ENCODE measurements at places on chromosomes 4 and X.

- no peak for DNase-seq
Measured at GRCh38 chr4:7095611-7096155, 27.8 kb upstream of the GRPEL1 start.

DNA sequence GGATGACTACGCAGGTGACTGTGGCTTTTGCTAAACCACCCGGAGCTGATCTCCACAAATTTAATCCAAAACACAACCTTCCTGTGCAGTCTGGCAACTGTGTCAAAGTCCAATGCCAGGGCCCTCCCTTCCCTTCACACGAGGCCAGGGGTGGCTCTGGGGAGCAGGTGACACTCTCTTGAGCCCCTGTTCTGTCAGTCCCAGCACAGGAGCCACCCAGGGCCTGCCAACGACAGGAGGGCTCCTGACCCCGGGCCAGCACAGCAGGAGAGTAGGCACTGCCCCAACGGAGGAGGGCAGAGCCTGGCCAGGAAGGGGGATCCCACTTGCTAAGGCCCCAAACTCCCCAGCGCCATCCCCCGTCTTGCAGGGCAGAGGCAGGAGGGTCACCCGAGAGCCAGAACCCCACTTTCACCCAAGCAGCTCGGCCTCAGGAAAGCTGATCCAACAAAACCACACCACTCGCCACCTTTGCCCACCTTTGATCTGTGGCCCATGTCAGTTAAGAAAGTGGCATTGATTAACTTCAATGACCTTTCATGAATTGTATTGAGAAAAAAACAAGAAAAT is 44.7 kb downstream of the FAM53A start:
- DNase-seq, result no peak

GRCh38 chrX:136778916-136779315 is 1.8 kb downstream of the ARHGEF6 start:
- no peak for DNase-seq

DNA sequence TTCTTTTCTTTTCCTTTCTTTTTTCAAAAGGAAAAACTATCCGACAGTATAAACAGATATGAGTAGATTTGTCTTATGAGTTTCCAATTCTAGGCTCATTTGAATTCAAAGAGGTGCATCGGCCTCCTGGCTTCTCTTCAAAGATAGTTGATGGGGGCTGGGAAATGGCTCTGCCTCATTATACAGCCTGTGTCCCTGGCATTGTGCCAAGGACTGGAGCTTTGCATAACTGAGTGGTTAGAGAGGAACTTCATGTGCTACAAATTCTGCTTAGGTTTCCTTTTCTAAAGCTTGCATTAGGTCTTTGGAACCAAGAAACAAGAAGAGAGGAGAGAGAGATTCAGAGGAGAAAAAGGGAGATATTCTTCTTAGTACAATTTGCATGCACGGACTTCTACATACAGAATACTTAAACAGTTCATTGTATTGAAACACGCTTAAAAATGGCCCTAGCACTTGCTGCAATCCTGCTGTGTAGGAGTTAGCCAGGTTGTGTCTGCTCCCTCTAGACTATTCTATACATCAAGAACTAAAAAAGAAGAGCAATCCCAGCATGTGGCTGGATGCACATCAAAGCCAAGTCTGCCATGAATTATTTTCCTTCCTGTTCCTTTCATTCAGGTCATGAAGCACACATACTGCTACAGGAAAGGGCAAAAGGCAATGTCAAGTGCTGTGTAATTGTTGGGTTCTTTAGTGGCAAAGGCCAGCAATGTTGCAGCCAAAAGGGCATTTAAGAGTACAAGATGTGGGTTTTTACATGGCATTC is 70.9 kb downstream of the INTS12 start:
- DNase-seq, result no peak

- peak; percentile 67 for DNase-seq
Measured at GRCh38 chr4:2963966-2964471, 648 bp downstream of the GRK4 start.

- no peak for DNase-seq
Measured at GRCh38 chr4:175787546-175787945, 24.5 kb downstream of the GPM6A start.

GRCh38 chrX:23864742-23865326 is 42.9 kb downstream of the APOO start:
- no peak for DNase-seq

- no peak for DNase-seq
Measured at GRCh38 chrX:23811108-23811651, 28.2 kb downstream of the SAT1 start.

- DNase-seq, result no peak
Measured at GRCh38 chr4:140931911-140932310, 175.7 kb upstream of the TBC1D9 start.

GRCh38 chr4:110268352-110268751 is 69.9 kb upstream of the ELOVL6 start:
- DNase-seq, result no peak

GRCh38 chr4:38990241-38990640 is 42.0 kb downstream of the TMEM156 start:
- no peak for DNase-seq

DNA sequence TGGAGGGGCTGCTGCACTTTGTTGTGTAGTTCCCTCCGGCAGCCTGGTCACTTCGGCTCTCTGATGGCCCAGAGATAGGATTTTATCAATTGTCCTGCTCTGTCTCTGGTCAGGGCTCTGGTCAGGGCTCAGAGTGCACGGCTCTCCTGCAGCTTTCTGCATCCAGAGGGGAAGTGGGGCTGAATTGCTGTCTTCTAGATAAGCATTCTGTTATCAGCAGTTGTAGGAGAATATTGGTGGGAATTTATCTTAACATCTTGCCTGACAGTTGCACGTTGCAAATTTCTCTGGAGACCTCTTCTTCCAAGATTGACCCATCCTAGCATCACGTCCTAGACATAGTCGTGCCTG is 62.8 kb downstream of the FAM193A start:
- no peak for DNase-seq

- DNase-seq, result peak; percentile 37
Measured at GRCh38 chr4:55386073-55386472, 9.7 kb upstream of the TMEM165 start.

GRCh38 chr4:108794136-108794535 is 31.3 kb upstream of the ETNPPL start:
- DNase-seq, result peak; percentile 28

DNA sequence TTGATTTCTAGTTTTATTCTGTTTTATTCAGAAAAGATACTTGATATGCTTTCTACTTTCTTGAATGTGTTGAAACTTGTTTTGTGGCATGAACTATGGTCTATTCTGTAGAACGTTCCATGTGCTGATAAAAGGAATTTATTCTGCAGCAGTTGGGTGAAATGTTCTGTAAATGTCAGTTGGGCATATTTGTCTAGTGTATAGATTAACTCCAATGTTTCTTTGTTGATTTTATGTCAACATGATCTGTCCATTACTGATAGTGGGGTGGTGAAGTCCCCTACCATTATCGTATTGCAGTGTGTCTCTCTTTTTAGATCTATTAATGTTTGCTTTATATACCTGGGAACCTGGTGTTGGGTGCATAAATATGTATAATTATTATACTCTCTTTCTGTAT is 55.5 kb downstream of the CEP135 start:
- DNase-seq, result no peak

- no peak for DNase-seq
Measured at GRCh38 chr4:132642016-132642817, 506.9 kb upstream of the PCDH10 start.

GRCh38 chr4:4625488-4625887 is 83.6 kb upstream of the STX18 start:
- DNase-seq, result peak; percentile 87

DNA sequence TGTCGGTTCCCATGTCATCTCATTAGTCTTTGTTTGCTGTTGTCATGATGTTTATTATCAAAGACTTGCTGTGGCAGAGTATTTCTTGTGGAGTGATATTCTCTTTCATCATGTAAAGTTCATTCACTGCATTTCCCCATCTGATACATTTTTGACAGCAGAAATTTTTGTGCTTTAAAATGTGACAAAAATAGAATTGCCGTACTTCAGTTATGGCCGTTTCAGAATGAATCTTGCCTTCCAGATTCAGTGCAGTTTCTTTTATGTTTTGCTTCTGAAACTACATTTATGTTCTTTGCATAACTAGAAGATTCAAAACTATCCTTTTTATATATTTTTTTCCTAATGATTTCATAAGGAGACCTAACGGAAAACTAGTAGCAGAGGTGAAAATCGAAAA is 10.0 kb downstream of the CSTF2 start:
- DNase-seq, result no peak

- peak; percentile 58 for DNase-seq
Measured at GRCh38 chr4:75715105-75715799, 9.1 kb upstream of the USO1 start.

DNA sequence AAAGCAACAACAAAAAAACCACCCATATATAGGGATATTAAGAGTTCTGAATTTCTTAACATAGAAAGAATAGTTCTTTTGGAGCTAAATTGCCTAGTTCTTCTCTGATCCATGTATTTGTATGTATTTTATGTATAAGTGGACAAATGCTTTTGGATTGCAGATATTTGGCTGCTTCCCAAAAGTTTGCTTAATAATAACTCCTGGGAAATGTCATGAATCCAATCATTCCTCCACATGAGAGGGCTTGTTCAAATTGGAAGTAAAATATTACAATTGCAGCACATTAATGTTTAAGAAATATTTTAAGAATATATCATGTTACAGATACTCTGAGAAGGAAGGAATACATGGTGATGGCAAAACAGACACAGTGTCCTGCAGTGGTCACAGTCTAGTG is 71.5 kb upstream of the PAGE3 start:
- DNase-seq, result no peak

- DNase-seq, result peak; percentile 65
Measured at GRCh38 chr4:57426779-57427395, 316.7 kb upstream of the IGFBP7 start.

DNA sequence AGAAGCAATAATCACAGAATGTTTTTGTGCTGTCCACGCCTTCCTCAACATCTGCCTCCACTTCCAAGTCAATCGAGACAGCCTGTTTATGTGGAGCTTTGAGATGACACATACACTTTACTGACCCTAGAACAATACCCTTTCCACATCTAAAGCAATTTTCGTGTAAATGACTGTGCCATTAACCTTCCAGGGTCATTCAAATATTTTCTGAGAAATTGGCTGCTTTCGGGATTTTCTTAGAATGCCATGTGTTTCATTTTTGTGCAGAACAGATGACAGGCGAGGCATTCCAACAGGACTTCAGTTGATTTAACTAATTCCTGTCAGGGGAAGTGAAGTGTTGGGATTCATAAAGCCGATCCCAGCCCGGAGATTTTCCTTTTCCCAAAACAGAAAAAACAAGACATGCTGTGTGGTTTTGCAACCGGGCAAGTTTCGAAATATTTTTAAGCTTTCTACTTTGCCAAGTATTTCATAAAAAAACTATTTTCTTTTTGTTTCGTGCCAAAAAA is 73.9 kb downstream of the SORBS2 start:
- DNase-seq, result peak; percentile 69

DNA sequence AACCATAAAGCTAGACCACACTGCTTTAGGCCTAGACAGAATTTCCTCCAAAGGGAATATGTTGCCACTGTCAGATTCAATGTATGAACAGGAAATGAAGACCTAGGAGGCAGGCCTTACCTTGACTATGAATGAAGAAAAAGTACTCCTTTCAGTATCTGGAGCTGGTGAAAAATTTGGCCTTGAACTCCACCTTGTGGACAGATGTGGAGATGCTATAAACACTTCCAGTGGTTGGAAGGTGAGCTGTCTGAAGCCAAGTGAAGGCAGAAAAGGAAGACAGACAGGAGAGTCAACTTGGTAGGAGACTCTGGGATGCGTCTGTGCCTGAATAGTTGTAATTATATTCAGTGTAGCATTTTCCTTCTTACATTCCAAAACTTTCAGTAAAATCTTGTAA is 17.2 kb downstream of the SPIN3 start:
- peak; percentile 69 for DNase-seq

DNA sequence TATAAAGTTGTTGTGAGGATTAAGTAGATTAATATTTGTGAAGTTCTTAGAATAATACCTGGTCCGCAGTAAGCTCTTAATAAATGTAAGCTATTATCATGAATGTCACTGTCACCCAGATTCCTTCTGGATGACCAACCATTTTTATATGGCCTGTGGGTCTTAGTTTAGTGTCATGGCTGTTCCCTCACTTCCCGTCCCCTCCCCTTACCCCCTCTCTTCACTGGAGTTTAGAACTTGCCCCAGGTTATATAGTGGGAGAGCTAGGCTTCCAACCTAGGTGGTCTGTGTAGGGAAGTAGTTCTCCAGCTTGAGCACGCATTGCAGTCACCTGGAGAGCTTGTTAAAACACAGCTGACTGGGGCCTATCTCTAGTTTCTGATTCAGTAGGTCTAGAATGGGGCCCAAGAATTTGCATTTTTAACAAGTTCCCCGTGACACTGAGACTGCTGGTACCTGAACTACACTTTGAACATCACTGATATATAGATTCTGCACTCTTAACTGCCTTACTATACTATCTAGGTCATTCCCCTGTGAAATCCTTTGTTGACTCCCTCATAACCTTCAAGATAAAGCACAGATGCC is 66.9 kb upstream of the PLAC1 start:
- DNase-seq, result no peak

DNA sequence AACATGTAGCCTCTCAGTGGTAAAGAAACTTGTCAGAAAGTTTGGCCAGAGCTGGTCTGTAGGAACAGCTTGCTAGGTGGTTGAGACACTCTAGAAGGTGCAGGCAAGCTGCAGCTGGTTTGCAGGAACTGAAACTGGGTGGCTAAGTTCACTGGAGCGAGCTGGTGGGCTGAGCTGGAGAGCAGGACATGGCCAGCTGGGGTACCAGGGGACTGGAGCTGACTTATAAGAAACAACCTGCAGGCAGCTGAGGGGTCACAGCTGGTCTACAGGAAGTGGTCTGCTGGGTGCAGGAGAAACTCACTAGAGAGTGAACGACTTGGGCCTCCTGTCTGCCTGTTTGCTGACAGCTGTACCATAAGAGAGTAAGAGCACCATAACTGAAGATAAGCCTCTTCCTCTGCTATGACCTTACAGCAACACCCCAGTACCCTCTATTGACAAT is 157.1 kb upstream of the LNX1 start:
- DNase-seq, result no peak

- DNase-seq, result peak; percentile 18
Measured at GRCh38 chr4:101157415-101158133, 189.8 kb downstream of the PPP3CA start.

DNA sequence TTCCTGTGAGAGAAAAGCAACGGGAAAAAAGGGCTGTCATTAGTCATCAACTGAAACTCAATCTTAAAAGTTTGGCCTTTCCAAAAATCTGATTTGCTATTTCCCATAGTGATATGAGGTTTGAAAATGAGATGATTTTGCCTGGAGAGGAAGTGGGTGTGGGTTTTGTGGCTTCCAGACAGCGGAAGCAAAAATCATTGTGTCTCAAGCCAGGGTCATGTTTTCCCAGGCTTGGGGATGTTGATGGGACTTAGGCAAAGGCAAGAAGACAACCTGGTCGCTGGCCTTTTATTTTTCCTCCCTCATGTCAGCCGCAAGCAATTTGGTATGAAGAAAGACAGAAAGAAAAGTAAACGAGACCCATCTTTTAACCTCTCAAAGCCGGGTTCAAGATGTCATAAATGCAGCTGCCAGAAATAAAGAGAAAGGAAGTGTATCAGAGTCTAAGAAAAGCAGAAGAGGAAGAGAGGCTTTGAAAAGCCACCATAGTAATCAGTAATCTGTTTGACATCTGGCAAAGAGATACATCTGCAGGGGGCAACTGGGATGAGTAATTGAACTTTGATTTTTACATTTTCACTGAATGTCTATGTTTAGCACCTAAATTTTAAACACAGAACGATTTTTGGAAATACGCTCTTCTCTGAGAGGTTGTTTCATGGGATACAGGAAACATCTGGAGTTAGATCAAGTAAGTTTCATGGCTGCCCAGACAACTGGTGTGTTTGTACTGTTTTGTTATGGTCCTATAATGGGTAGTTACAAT is 521.6 kb upstream of the SLIT2 start:
- peak; percentile 6 for DNase-seq

All from AG08395 (cell line).